ENCODE measurements at places on chromosomes 11 and 22.
A peak's percentile ranks its signal among the peaks of the same experiment; 100 is the strongest.

DNA sequence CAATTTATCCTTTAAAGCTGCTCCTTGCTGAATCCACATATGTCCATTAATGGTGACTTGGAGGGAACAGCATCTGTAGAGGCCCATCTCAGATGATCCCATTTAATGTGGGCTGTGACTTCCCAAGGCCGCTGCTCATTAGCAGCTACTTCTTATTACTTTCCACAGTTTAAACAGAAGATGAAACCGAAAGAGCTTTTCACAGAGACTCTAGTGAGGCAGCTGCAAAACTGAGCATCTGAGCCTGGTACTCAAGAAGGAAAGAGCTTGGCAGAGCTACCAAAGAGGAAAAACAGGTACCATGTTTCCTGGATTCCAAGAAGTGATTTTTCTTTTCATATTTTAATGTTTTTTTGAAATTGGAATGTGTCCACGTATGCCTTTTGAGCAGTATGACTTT, 110.5 kb upstream of the NARS2 start:
- no peak for DNase-seq

- no peak for DNase-seq
These were observed 18.6 kb downstream of the GLYATL1 start for GRCh38 chr11:58957922-58958321.

DNA sequence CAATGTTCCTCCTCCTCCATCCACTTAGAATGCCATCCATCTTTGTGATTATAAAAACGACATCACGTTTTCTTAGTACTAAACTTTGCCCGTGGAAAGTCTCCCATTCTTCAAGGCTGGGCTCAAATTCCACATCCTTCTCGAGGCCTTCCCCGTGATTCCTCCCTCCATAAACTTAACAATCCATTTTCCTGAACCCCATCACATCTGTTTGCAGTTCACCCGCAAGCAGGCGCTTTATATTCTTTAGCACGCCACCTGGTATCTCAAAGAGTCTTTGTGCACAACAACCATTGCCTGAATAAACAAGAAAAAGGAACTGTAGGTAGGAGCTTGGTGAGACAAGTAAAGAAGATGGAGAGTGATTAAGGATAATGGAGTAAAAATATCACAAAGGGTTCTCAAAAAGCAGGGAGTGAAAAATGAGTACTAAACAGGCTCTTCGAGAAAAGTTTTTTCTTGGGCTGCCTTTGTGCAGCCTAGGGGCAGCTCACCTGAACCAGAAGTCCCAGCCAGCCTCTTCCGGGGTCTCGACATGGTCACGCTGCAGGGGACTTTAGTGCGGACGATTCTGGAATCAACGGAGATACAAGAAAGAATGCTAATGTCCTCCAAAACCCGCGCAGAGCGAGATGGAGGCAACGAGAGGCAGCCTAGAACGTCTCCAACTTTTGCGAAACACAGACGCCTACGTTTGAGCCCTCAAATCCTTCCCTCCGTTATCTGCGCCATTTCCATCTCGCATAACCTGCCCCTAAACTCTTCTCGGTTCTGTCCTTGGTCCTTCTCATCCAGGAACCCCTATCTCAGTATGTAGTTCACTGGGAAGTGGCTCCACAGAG, 585 bp downstream of the THYN1 start:
- DNase-seq: no peak

GRCh38 chr22:35470903-35471321, 69.7 kb upstream of the RASD2 start:
- DNase-seq: no peak

GRCh38 chr11:12223771-12224536, 113.6 kb downstream of the MICAL2 start:
- DNase-seq: peak; percentile 30

DNA sequence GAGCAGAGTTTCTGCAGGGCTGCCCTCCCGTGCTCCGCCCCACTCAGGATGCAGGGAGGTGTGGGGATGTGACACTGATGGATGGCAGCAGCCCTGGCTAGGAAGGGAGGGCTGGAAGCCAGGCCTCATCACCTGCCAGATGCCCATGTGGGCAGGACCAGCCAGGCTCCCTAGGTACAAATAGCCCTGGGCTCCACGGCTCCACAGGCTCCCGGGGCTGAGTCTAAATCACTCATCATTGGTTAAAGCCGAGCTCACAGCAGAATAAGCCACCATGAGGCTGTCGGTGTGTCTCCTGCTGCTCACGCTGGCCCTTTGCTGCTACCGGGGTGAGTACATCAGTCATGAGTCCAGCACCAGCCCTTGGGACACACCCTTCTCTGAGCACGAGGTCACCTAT, at the start of gene SCGB1D1:
SCGB1D1 (plus strand) TSS at position 206 of the 400 bp plus-strand sequence; CDS start at position 275, 69 bp downstream.
- DNase-seq: no peak

- DNase-seq: no peak
These were observed 22.1 kb downstream of the SRPRA start for GRCh38 chr11:126246636-126247035.

- DNase-seq: no peak
These were observed 112.7 kb upstream of the OR4B1 start for GRCh38 chr11:48103621-48104567.

DNA sequence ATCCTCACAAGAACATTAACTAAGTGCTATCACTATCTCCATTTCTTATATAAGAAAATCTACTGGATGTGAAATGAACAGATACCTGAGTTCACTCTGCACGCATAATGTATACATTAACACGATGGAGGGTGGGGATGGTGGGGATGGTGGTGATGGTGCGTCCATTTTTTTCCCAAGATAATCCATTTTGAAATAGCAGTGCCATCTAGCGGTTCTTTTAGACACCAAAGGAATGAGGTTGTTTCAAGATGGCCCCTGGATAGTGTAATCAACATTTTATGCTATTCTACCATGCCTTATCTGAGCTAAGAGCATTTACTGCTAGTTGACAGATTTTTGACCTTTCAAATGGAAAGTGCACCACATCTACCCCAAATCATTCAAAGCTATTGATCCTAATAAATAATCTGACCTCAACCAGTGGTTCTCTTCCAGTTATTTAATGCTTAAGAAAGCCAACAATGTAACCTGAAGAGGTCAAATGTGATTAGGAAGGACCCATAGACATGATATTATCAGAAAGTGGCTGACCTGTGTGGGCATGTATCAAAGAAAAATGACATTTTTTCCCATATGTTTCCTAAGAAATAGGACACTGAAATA, 714.7 kb upstream of the TENM4 start:
- no peak for DNase-seq

- no peak for DNase-seq
These were observed 57.8 kb upstream of the PTPN5 start for GRCh38 chr11:18849406-18849805.

DNA sequence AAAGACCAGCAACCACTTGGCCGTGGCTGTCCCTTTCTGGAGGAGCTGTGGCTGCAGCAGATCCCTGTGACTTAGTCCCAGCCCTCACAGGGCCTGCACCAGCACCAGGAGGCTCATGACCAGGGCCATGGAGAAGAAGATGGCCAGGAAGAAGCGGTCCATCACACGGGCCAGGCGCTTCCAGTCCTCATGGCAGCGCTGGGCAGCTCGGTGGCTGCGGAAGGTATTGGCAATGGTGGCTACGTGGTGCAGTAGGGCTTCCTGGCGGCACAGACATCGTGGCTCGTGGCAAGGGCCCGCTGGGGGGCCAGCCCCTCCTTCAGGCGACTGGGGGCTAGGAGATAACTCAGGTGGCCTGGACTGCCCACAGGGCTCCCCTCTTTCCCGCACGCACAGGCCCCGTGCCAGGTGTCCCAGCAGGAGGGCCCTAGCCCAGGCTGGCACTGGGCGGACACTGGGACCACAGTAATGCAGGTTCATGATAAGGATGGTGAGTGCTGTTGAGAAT, 5.1 kb downstream of the CHRNA10 start:
- no peak for DNase-seq

DNA sequence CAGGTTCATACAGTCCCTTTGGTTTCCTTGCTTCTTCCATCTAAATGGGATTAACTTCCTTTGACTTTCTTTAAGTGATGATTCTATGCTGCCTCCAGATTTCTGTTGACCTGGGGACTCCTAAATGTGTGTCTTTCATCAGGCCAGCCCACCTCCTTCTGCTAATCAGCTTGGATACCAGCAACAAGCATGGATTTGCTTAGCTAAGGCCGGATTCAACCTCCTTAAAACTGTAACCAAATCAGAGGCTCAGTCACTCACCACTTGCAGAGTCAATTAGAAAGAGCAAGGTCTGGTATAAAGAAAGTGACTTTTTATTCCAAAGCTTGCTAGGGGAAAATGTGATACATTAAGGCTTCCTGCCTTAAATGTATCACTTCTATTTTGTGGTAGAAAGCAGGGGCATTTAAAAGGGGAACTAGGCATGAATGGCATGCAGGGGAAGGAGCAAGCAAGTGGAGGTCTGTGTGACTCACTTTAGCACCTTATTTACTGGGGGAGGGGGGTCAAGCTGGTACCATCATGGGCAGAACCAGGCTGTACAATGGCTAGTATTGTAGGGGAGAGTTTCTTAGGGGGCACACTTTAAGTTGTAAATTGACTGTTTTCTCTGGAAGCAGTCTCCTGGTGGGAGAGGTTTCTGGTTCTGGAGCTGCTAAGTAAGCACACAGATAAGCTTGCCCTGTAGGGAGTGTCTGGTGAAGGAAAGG, 239.0 kb upstream of the PDGFD start:
- no peak for DNase-seq

GRCh38 chr11:68423481-68423880, 37.1 kb upstream of the PPP6R3 start:
- DNase-seq: no peak

GRCh38 chr11:96337541-96338431, 5.2 kb downstream of the MAML2 start:
- peak; percentile 29 for DNase-seq

DNA sequence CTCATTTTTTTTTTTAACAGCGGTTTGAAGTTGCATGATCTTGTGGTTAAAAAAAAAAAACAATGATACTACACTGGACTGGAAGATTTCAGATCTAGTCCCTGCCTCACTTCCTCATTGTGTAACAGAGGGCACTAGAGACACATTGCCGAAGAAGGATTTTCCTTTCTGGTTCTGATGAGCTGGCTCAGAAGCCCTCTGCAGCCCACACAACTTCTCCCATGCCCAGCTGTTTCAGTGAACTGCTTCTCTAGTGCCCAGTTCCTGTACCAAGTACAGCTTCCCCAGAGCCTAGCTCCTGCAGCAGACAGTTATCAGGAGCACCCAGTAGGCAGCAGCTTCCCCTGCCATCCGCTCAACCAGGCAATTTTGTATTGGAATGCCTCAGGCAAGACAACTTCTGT, 29.5 kb upstream of the ANO5 start:
- peak; percentile 1 for DNase-seq

GRCh38 chr11:70860888-70861287, 391.5 kb downstream of the SHANK2 start:
- DNase-seq: no peak

- DNase-seq: no peak
These were observed 23.7 kb downstream of the SLC22A6 start for GRCh38 chr11:62961017-62961570.

DNA sequence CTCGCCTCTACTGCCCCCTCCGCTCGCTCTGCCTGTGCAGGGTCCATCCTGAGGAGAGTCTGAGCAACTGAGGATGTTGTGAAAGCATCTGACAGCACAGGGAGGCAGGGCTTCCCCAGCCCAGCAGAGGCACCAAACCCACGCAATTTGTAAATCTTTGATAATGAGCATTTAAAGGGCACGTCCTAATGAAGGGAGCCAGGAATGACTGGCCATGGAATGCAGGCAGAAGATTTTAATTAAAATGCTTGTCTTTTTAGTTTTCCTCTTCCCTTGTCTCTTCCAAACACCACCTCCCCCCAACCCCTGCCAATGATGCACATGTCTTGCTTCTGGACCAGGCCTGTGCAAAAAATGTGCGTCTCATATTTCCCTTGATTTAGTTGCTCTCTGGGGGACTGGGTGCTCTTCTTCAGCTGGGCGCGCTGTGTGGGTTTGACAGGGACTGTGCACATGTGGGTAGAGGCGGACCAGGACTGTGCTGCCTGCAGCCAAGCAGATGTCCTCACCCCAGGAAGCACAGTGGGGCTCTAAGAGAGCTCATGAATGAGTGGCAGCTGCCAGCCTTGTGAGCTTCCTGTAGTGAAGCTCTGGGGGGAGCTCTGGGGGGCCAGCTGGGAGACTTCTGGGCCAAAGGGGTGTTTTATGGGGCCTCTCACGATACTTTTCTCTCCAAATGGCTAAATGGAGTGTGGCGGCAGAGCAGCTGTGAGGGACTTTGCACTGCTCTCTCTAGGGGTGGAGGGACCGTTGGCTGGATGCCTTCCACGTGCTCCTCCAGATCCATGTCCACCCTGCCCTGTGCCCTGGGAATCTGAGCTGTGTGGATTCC, 273.5 kb downstream of the ST3GAL4 start:
- DNase-seq: no peak

GRCh38 chr11:33869481-33870422, 22.1 kb downstream of the LMO2 start:
- DNase-seq: peak; percentile 19

- peak; percentile 75 for DNase-seq
These were observed 11.8 kb upstream of the UVRAG start for GRCh38 chr11:75802913-75803820.

DNA sequence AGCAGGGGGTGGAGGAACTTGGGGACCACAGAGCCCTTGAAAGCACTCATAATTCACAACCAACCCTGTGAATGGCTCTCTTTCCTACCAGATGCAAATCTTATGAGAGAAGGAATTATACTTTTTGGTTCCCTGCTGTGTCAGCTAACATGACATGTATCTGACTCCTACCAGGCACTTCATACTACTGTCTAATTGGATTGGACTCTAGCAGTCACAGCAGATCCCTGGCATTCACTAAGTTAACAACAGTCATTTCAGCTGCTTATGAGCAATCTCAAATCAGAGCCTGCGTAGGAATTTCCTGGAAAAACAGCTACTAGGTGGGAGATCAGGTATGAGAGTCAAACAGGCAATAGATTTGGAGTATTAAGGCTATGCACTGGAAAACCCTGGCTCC, 11.1 kb upstream of the ENDOD1 start:
- DNase-seq: no peak

DNA sequence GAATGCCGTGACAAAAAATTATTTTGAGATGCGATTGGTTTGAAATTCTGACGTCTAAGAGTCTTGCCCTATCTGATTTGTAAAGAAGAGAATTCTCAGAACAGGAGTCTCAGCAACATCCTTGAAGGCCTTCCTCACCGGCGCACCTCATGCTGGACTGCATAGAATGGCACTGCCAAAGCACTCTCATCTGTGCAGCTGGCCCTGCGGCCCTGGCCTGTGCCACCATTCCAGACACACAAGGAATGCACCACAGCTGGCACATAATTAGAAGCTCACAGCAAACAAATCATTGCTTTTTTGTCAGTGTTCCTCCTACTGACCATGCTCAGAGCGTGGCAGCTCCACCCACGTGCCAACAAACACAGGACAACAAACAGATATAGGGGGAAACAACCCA, 166.0 kb downstream of the KIRREL3 start:
- no peak for DNase-seq

GRCh38 chr11:131838016-131838415, 467.6 kb downstream of the NTM start:
- no peak for DNase-seq

GRCh38 chr11:2902784-2903671, 17.5 kb upstream of the CDKN1C start:
- DNase-seq: no peak

- DNase-seq: no peak
These were observed 10.3 kb downstream of the SRSF8 start for GRCh38 chr11:95076981-95077380.

GRCh38 chr11:33634291-33634834, 66.3 kb downstream of the C11orf91 start:
- no peak for DNase-seq

GRCh38 chr11:122098261-122098980, 17.6 kb downstream of the BLID start:
- DNase-seq: no peak
